Cardiac fibroblast (primary cell): ENCODE measurements at places on chromosomes 1 and 21.

GRCh38 chr1:169941982-169942830 is 48.5 kb upstream of the SCYL3 start:
- peak; percentile 19 for DNase-seq

DNA sequence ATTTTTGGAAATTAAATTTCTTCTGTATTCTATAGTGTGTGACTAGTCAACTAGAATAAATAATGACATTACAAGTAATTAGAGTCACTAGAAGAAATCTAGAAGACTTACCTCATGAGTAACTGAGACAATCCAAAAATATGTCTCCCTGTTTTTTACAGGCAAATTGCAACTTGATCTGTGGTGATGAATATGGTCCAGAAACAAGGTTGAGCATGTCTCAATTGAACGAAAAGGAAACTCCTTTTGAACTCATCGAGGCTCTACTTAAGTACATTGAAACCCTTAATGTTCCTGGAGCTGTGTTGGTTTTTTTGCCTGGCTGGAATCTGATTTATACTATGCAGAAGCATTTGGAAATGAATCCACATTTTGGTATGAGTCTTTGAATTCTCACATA is 36.7 kb downstream of the DHX9 start:
- DNase-seq = no peak

DNA sequence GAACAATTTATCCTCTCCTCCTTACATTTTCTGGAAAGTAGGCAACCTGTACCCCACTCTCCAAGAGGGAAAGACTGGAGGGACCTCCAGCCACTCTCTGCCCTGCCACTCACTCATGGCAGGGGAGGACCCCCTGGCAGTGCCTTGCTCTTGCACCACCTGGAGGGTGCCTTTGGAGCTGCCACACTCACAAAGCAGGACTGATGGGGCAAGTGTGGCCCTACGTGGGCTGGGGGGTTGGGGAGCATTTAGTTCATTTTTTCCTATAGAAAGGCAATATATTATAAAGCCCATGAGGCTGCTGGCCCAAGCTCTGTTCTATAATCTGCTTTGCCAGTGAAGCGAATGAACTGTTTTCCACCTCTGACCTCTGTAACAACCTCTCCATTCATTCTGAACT is 50.3 kb downstream of the GPR161 start:
- no peak for DNase-seq

GRCh38 chr1:212916481-212917133 is 33.7 kb upstream of the VASH2 start:
- peak; percentile 49 for DNase-seq

DNA sequence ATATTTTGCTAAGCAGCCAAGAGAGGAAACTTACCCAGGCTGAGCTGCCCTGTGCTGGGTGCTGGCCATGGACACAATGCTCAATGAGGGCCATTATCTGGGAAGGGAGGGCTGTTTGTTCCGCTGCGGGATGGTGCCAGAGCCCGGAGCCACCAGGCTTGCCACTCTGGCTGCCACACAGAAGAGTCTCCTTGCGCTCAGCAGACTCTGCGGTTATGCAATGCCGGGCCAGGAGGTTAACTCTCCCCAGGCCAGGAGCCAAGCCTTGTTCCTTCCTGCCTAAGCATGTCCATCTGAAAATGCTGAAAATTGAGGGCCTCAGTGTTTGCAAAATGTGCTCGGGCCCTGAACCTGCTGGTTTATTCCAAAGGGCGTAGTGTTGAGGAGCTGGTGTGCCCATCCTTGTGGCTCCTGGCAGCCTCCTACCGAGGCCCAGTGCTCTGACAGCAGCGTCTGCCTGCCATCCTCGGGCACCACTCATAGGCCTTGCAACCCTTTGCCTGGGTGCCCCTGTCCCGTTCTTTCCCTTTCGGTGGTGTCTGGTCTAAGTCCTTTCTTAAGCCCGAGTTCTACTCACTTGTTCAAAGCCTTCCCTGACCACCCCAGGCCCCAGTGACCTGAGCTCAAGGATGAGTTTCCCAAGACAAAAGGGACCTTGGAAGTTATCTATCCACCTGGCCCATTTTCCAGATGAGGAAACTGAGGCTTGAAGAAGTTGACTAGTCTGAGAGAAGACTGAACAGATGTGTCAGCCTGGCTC is 133.8 kb upstream of the EDN2 start:
- peak; percentile 54 for DNase-seq

DNA sequence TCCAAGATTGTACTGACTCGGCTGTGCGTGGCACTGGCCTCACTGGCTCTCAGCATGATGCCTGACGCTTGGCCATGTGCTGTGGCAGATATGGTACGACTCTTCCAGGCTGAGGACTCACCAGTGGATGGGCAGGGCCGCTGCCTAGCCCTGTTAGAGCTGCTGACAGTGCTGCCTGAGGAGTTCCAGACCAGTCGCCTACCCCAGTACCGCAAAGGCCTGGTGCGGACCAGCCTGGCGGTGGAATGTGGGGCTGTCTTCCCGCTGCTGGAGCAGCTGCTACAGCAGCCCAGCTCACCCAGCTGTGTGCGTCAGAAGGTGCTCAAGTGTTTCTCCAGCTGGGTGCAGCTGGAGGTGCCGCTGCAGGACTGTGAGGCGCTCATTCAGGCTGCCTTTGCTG is 2.9 kb downstream of the IPO13 start:
- DNase-seq = no peak

DNA sequence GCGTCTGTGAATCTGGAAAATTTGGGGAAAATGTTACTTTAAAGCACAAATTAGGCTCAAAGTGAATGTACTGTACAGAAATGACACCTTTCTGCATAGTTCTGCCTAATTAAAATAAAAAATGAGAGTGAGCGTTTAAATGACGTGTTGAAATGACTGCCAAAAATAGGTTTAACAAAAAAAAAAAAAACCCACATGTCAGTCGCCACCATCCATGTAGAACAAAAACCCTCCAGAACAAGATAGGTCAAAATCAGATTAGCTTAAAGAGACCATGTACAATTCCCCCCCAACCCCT is 745 bp downstream of the PARP1 start:
- no peak for DNase-seq

DNA sequence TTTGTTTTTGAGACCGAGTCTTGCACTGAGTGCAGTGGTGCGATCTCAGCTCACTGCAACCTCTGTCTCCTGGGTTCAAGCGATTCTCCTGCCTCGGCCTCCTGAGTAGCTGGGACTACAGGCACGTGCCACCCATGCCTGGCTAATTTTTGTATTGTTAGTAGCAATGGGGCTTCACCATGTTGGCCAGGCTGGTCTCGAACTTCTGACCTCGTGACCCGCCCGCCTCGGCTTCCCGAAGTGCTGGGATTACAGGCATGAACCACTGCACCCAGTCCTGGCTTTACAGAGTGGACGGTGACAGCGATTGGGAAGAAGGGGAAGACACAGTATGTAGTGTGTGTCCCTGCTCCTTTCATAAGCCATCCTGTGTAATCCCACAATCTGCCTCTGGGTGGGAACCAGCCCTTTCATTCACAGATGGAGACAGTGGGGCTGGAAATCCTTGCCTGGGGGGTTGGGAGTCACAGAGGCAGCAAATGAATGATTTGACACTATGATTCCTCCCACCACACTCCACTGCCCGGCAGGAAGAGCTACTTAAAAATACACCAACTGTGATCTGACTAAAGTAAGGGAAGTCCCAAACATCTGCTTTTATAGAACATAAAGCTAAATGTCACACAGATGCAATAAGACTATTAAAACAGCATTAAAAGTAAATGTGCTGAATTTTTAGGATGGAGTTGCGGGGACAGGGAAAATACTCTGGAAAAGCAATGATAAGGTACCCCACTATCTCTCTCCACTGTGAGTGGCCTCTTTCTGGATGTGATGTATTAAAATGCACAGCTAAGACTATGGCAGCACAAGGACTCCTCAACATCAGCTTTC is 4.5 kb downstream of the PARP1 start:
- peak; percentile 16 for DNase-seq

DNA sequence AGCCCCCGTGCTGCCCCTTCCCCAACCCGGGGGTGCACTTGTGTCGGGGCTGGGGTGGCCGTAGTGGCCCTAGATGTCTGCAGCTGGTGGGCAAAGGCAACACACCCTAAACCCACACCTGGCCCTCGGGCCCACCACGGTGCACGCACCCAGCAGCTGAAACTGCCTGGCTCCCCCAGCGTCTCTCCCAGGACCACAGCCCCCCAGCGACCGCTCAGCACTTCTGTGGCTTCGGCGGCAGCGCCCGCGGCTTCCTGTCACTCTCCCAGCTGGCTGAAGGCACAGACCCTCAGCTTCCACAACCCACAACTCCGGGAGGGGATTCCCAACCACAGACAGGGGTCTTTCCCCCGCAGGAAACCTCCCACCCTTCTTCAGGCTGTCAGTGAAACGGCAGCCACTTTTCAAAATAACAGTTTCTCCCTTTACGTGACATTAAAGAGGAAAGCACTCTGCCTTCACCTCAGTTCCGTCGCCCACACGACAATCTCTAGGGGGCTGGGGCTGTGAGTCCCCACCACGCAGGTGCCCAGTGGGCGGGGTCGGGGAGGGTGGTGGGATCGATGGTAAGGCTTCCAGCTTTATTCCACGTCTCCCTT is 40.7 kb upstream of the COL6A2 start:
- DNase-seq = no peak

DNA sequence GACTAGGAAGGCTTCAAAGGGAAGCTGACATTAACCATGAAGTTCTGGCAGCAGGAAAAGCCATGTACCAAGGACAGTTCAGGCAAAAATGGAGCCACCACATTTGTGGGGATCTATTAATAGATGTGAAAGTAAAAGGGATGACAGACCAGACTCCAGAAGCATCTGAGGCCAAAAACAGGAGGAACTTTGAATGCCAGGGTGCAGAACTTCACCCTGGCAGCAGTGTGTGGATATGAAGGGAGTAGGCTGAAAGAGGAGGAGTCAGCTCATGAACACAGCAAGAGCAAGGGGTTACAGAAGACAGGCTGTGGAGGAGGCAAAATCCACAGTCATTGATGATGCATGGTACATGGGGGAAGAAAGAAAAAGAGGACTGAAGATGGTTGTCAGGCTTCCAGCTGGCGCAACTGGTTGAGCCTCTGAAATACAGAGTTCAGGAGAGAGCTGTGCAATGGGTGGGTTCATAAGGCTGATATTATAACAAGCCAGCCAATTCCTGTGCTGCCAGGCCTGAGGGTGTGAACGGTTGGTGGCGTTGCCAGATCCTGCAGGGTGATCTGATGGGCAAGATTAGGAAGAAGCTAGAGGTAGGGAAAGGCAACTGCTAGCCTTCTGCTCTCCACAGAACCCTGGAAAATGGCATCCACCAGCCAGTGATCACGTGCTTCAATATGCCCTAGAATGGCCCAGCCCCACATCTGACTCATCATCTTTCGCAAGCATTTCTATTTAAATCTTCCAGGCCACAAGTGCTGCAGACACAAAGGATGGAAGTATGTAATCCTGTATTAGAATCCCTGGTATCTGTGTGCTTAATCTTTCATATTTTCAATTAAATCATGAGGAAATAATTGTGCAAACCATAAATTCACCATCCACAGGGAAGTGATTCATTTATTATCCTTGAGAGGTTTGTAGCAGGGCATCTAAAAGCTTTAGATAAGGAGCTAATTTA is 81.9 kb downstream of the SLC25A24 start:
- DNase-seq = peak; percentile 72

GRCh38 chr1:99003581-99004253 is 944 bp downstream of the PLPPR5 start:
- no peak for DNase-seq

- peak; percentile 57 for DNase-seq
Measured at GRCh38 chr1:38735651-38736161, 123.9 kb downstream of the RRAGC start.

- DNase-seq = no peak
Measured at GRCh38 chr1:16422041-16422440, 15.2 kb downstream of the SPATA21 start.

DNA sequence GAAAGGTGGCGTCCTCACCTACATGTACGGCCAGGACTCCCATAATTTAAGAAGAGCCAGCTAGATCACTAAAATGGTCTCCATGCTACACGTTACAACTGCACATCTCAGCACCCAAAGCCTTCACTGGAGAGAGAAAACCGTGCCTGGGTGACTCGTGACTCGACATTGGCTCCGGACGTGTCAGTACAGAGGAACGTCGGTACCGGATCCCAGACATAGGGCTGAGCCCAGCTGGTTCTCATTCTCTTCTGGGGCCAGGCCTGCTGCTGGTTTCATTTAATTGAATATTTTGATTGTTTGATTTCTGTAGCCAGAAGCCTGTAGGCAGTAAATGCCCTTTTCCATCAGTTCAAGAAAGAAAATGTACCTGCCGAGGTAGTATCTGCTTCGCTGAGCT is 93.1 kb downstream of the HHIPL2 start:
- no peak for DNase-seq

DNA sequence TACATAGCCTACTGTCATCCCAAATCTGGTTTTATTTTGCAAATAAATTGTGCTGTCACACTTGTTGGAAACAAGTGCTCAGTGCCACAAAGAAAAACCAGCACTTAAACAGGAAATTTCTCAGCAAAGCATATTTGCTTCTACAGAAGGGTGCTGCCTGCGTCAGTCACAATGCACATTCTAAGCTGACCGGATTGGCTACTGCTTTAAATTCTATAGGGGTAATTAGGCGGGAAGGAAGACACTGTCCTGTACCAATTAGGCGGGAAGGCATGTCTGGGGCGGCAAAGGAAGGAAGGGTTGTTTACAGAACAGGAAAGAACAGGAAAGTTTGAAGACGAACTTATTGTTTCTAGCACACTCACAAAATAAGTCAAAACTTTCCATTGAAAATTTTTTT is 2.8 kb downstream of the IFI16 start:
- peak; percentile 50 for DNase-seq

DNA sequence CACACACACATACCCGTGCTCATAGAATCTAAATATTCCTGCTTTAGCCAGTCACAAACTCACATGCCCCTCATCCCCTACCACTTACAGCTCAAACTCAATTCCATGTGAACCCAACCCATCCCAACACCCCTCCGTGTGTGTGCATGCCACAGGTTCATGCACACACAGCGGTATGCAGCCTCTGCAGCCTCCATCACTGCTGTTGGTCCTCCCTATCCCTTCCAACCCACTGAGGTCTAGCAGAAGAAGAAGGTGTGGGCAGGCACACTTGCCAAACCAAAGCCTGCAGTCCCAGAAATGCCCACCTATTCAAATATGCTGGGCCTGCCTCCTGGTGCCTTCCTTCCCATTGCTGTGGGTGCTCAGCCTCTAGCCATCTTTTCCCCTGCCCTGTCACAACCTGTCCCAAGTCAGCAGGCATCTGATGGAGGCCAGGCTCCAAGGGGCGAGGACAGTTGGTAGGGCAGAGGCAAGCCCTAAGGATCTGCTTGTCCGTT is 26.2 kb downstream of the SLC2A1 start:
- DNase-seq = no peak

- DNase-seq = no peak
Measured at GRCh38 chr1:28161751-28162150, 14.7 kb downstream of the PTAFR start.
